ENCODE measurements at places on chromosomes 7 and 10.

DNA sequence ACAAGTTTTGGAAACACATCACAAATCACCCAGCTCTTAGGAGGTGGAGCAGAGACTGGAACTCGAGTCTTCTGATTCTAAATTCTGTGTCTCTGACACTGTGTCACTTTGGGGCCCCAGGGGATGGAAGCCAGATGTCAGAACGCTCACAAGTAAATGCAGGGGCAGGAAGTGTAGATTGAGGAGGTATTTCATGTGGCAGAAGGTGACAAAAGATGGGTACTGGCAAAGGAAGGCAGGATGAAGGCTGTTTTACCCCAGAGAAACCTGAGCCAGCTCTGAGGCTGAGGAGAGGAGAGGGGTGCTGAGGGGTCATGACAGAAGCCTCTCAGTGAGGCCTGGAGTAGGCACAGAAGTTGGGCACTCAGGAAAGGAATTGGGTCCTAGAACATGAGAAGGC lies 6.0 kb upstream of the PURB start:
- DNase-seq: no peak

DNA sequence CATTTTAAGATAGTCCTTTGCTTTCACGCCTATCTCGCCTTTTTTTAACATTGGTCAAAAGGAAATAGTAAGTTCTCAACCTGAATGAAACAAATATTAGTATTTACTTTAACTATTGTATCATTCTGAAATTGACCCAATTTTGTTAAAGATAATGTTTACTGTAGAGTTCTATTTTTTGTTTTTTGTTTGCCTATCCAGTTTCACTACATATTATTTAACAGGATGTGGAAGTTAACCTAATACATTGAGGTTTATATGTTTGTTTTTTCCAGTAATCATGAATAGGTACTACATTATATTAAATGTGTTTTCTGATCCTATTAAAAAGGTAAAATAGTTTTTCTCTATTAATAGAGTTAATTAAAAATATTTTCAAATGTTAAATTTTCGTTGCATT lies 26.5 kb downstream of the ACSM6 start:
- no peak for DNase-seq

DNA sequence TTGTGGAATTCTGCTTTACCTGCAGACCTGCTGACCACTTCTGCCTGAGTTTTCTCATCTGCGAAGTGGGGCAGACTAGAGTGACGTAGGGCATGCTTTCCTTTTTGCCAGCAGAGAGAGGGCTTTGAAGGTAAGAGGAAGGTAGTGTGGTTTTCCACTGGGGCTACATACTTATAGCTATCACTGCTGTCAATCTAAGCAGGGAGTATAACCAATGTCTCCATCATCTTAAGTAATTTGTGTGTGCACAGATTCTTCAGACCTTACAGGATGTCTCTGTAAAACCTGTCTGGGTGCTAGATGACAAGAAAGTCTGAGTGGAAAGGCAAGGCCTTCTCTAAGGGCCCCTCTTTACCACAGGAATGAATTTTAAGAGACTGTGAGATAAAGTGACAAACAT lies 106.8 kb downstream of the RBM20 start:
- no peak for DNase-seq

DNA sequence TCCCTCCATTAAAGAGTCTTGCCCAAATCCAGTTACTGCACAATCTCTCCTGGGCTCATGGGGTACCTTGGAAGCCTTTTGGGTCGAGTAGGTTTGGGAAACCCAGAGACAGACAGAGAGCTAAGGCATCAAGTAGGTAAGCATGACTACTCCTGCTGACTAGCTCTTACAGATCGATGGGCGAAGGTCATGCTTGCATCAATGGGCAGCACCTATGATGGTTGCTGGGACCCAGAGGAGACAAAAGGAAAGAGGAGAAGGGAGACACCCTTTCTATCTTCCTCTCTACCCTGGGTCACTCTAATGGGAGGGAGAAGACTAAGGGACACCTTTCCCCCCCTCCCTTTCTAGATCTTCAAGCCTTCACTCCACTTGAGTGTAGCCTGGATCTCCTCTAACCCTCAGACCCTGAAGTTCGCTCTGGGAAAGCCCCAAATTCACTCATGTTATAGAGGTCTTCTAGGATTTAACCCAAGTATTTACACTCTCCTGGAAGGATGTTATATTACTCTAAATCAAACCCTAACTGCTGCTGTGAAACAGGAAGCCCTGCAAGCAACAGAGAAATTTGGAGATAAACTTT lies 31.6 kb upstream of the ZNF746 start:
- DNase-seq: no peak

GRCh38 chr10:71696628-71697326 lies 22.8 kb downstream of the C10orf105 start:
- DNase-seq: peak; percentile 55

GRCh38 chr7:155217634-155218033 lies 80.0 kb upstream of the INSIG1 start:
- no peak for DNase-seq

DNA sequence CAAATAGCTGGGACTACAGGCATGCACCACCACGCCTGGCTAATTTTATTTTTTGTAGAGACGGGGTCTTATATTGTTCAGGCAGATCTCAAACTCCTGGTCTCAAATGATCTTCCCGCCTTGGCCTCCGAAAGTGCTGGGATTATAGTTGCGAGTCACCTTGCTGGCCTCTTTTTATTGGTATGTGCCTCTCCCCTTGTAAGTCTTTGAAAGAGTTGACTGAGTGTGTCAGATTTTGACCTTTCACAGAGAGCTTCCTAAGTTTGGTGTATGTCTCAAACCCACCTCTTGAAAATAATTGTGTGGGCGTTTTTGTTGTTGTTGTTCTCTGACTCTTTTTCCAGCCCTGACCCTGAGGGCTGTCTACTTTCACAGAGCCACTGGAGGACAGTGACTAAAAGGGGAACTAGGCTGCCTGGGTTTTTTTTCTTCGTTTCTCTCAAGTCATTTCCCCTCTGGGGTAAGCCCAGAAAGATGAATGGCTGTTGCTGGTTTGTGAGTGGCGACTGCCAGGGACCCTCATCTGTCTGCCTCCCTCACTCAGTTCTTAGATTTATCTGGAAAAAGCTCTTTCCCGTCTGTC lies 262.8 kb downstream of the ZEB1 start:
- DNase-seq: no peak

GRCh38 chr7:115274-115911 lies 77.0 kb upstream of the FAM20C start:
- no peak for DNase-seq

GRCh38 chr10:79378383-79378646 lies 31.0 kb downstream of the PPIF start:
- DNase-seq: no peak

- DNase-seq: no peak
Observed at GRCh38 chr10:120172356-120172755, 279.8 kb downstream of the SEC23IP start.

- no peak for DNase-seq
Observed at GRCh38 chr7:128165927-128166420, 75.1 kb upstream of the LEP start.

- DNase-seq: no peak
Observed at GRCh38 chr7:90532231-90532929, 62.9 kb downstream of the PTTG1IP2 start.

DNA sequence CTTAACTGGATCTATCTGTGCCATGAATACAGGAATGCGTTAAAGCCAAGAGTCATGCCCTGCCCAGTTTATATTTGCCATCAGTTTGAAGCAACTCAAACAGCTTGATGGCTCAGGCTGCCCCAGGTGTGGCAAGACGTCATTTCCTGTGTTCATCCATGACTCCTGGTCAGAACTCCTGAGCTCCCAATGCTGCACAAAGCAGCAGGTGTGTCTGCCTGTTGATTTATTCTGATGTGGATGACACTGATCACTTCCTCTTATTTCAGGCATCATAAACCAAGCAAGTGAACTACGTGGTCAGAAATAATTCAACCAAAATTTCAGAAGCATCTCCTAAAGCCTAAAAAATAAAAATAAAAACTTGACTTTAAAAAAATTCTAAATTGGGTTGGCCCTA lies 68.5 kb downstream of the EZH2 start:
- DNase-seq: no peak

DNA sequence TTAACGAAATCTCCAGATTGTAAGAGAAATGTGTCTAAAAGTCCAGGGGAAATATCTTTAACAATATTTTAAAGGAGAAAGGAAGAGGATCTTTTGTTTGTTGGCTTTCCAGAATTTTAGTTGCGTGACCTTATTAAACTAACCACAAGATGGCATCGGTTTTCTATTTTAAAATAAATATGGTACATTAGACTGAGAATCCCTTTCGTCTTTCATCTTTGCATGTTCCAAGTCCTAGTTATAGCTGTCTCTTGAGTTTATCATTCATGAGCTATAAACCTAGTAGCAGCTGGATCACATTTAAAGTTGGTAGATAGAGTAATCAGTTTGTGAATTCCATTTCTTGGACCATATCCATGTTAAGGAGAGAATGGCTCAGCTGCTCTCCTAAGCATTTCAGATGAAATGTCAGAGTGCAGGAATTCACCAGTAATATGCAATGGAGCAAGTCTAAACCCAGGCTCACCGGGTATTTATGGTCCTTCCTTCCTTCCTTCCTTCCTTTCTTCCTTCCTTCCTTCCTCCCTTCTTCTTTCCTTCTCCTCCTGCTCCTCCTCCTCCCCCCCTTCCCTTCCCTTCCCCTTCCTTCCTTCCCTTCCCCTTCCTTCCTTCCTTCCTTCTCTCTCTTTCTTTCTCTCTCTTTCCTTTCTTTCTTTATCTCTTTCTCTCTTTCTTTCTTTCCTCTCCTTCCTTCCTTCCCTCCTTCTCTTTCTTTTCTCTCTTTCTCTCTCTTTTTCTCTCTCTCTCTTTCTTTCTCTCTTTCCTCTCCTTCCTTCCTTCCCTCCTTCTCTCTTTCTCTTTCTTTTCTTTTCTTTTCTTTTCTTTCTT lies 57.8 kb upstream of the RAB18 start:
- DNase-seq: no peak

DNA sequence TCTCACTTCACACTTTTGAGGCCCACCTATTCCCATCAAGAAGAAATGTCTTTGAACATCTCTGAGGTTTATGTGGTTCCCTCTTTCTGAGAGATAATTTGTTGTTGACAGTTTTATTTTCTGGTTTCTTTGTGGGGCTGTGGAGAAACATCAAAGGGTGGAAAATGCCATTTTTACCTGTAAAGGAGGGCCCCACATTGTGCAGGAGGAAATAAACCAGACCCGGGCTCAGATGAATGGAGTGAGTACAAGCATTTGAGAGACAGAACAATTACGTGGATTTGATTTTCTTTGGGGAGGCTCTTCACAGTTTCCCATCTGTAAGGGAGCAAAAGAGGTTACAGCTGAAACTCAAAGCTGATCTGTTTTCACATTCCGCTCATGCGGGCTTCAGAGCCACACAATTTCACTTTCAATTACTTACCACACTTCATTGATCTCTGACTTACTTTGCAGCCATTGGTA lies 29.8 kb downstream of the ITPRIP start:
- no peak for DNase-seq

GRCh38 chr10:25745976-25746375 lies 188.1 kb upstream of the MYO3A start:
- DNase-seq: no peak

- no peak for DNase-seq
Observed at GRCh38 chr10:104247513-104248146, 7.1 kb upstream of the GSTO1 start.

DNA sequence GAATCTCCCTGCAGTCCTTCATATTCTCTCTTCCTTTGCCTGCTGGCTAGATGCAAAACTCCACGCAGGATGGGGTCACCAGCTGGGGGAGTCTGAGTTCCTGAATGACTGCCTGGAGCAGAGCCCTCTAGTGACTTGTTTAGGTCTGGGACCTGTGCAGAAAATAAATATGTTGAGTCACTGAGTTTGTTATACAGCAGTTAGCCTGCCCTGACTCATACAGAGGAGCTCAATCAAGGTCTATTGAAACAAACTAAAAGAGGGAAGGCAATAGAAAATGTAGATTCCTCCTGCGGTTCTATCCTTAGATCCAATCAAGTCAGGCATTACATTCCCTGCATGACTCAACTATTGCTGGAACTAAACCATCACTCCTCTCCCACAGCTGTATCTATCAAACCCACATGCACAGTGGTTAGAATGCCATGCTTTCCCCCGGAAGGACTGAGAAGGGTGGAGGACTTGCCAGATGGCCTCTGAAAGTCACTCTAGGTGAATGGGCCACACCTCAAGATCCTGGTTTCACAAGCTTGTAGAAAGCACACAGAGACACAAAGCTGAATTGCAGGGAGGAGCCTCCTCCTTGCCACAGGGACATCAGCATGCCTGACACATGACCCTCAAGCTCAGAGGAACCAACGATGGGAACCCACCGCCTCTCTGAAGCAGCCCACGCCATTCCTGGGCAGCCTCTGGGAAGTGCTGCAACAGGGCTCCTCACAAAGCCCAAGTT lies 73.9 kb downstream of the SH3PXD2A start:
- no peak for DNase-seq

GRCh38 chr10:71010730-71011129 lies 122.4 kb upstream of the PCBD1 start:
- no peak for DNase-seq

GRCh38 chr10:133158756-133159610 lies 1.0 kb upstream of the KNDC1 start:
- DNase-seq: no peak

DNA sequence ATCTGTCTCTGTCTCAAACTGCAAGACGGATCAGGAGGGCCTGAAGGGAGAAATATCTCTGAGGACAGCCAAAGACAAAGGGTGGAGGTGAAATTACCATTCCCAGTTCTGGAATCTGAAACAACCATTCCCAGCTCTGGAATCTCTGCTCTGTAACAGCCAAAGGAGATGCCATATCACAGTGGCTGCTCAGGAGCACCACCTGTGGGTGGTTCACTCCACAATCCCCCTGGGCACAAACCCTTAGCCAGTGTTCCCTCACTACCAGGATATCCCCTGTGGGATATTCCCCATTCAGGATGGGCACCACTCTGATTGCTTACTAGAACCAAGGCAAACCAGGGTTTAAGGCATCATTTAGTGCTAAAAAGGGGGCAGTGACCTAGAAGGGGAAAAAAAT lies 199.0 kb downstream of the HTR7 start:
- DNase-seq: no peak

- no peak for DNase-seq
Observed at GRCh38 chr7:95700917-95701316, 71.4 kb upstream of the DYNC1I1 start.

DNA sequence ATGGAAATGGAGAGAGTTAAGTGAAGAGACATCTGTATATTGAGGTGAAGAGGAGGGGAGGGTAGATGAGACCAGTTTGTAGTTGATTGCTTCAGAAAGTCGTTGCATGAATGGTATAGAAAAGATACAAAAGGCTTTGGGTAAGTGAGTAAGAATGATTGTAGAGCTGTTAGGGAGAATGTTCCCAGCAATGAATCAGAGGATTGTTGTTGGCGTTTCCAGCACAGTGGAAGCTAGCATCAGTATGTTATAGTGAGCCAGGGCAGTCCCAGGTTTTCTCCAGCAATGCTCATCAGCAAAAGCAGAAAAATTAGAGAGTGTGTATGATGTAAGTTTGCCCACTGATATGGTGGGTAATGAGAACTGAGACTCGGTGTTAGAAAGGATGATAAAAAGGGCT lies 15.4 kb upstream of the CDK6 start:
- DNase-seq: no peak

DNA sequence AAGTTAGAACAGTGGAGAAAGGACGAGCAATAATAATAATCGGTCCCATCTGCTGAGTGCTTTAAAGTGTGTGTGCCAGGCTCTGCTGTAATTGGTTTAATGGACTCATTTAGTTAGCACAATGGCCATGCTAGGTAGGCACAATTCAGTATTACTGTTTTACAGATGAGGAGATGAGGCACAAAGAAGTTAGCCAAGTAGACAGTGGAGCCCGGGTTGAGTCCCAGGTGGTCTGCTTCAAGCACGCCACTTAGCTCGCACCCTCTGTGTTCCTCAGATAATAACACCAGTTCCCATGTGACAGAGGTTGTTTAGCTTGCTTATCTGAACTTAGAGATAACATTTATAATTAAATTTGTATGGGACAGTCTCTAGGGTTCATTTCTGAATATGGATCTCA lies 101.6 kb upstream of the GJD4 start:
- no peak for DNase-seq
